Regular cardiac myocyte (primary cell): ENCODE measurements at places on chromosomes 4 and X. TPM values are rescaled to one million over a fixed set of nuclear protein-coding genes. Genes with fewer than 3 reads are reported as not detected.

The MAGEA8 gene
- not detected in 2 replicates for total RNA-seq

The GPRASP1 gene
- 1.5 and 7.3 TPM in 2 replicates for total RNA-seq

The VSIG1 gene
- total RNA-seq = under 0.01 TPM in 2 replicates

The DAPP1 gene
- not detected in 2 replicates for total RNA-seq

The OPHN1 gene
- 4.4 and 5.9 TPM in 2 replicates for total RNA-seq

The USP27X gene
- 2.3 and 2.5 TPM in 2 replicates for total RNA-seq

The SYNPO2 gene
- 13.6 and 83.4 TPM in 2 replicates for total RNA-seq

The DDIT4L gene
- 4.6 and 6.2 TPM in 2 replicates for total RNA-seq

The DMRTC1 gene
- total RNA-seq = not detected in 2 replicates

The PROM1 gene
- total RNA-seq = 0.38 and 0.85 TPM in 2 replicates

The TCEAL2 gene
- total RNA-seq = 0.19 TPM in 1 of 2 replicates, not detected in the other
